ENCODE measurements at places on chromosomes 3 and 15. TPM values are rescaled to one million over a fixed set of nuclear protein-coding genes. Genes with fewer than 3 reads are reported as not detected.

Gene NSMCE3
- 26.2 TPM for total RNA-seq

Gene BFSP2
- not detected for total RNA-seq

Gene CDHR4
- not detected for total RNA-seq

Gene SKIL
- 27.9 TPM for total RNA-seq

Gene CLDN1
- total RNA-seq: 0.48 TPM

Gene KNG1
- not detected for total RNA-seq

Gene GYG1
- 24.5 TPM for total RNA-seq

Gene CHP1
- total RNA-seq: 310 TPM

- H3K27me3 ChIP-seq: no peaks in the 10 kb centered on the region
- no peaks in the 10 kb centered on the region for H3K4me1 ChIP-seq
- H3K4me3 ChIP-seq: no peak overlapping the region
- H3K27ac ChIP-seq: no peak overlapping the region
Observed at GRCh38 chr3:35262406-35262805, 376.9 kb upstream of the ARPP21 start.

- H3K27me3 ChIP-seq: no peaks in the 10 kb centered on the region
- peak overlapping the region; percentile 44 for H3K27ac ChIP-seq
- peaks cover 15% of the 10 kb centered on the region for H3K4me1 ChIP-seq
- H3K36me3 ChIP-seq: no peaks in the 10 kb centered on the region
- no peak for DNase-seq
Observed at GRCh38 chr3:69932087-69932486, 67.4 kb upstream of the SAMMSON start.

DNA sequence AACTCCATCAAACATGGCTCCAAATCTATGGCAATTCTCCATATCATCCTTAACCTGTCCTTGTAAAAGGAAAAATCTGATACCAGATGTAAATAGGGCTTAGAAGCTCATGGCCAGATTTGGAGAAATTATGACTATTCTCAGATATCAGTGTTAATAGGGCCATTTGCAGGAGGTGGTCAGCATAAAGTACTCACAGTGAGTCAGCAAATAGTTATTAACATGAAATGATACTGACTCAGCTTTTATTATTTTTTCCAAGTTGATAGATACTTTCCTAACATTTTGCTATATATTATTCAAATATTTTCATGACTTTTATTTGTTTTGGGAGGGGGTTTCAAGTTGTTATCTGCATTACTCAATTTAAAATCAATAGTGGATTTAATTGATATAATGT is 255.8 kb downstream of the MFSD1 start:
- no peak for DNase-seq
- H3K36me3 ChIP-seq: no peaks in the 10 kb centered on the region
- H3K4me1 ChIP-seq: no peaks in the 10 kb centered on the region

GRCh38 chr15:76060118-76060989 is 569 bp downstream of the TMEM266 start:
- peaks cover 18% of the 10 kb centered on the region for H3K4me1 ChIP-seq
- H3K27ac ChIP-seq: no peak overlapping the region
- H3K27me3 ChIP-seq: peaks cover 72% of the 10 kb centered on the region
- peak overlapping the region; percentile 65 for H3K4me3 ChIP-seq

- no peak overlapping the region for H3K4me3 ChIP-seq
- no peak overlapping the region for H3K27ac ChIP-seq
- no peak for DNase-seq
- no peaks in the 10 kb centered on the region for H3K36me3 ChIP-seq
- H3K27me3 ChIP-seq: no peaks in the 10 kb centered on the region
Observed at GRCh38 chr3:108410531-108410984, 99.8 kb downstream of the MYH15 start.

Data from cardiac muscle cell (in vitro differentiated cells and primary cell).